CD8-positive, alpha-beta memory T cell (primary cell): ENCODE measurements at places on chromosomes 13 and 19.
A peak's percentile ranks its signal among the peaks of the same experiment; 100 is the strongest.

- no peak for DNase-seq
These were observed 18.4 kb downstream of the ADGRL1 start for GRCh38 chr19:14187561-14187960.

DNA sequence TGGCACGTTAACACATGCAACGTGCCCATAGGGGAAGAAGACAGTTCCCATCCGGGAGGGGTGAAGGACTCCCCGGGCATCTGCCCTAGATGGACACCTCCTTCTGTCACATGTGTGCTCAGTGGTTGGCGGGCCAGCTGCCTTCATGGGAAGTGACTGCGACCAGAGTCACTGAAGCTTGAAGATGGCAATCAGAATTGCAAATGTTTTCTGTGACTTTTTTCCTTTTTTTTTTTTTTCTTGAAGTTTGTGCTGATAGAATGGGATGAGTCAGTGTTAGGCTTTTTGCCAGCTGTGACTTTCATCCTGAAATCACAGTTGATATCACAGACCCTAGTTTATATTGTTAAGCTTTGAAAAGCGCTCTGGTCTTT, 109.2 kb upstream of the MCF2L start:
- no peak for DNase-seq

- no peak for DNase-seq
These were observed 348.3 kb downstream of the LIG4 start for GRCh38 chr13:107866941-107867623.

DNA sequence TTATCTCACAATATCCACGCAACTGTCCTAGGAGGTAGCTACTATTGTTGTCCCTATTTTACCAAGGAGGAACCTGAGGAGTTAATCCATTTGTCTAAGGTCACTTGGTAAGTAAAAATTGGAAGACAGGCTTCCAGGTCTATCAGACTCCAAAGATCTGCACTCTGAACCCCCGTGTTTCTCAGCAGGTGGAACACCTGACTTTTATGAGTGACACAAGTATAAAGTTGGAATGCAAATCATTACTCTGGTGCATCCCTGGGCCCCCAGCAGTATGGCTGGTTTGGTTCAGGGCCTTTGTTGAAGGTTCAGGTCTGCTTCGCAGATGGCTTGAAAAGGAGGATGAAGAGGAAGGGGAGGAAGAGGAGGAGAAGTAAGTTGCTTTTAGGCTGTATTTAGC, 46.0 kb downstream of the RGCC start:
- DNase-seq, result no peak

GRCh38 chr19:14375582-14376291, 5.5 kb upstream of the ADGRE5 start:
- DNase-seq, result no peak

DNA sequence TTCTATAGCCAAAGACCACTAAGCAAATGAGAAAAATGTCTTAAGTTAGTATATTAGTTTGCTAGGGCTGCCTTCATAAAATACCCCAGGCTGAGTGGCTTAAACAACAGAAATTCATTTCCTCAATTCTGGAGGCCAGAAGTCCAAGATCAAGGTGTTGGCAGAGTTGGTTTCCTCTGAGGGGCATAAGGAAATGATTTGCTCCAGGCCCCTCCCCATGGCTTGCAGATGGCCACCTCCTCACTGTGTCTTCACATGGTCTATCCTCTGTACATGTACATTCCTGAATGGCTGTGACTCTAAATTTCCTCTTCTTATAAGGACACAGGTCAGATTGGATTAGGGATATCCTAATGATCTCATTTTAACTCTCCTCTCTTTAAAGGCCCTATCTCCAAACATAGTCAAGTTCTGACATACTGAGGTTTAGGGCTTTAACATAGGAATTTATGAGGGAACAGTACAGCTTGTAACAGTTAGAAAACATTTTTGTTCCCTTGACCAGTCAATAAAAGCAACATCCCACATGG, 307.4 kb downstream of the DIAPH3 start:
- no peak for DNase-seq

DNA sequence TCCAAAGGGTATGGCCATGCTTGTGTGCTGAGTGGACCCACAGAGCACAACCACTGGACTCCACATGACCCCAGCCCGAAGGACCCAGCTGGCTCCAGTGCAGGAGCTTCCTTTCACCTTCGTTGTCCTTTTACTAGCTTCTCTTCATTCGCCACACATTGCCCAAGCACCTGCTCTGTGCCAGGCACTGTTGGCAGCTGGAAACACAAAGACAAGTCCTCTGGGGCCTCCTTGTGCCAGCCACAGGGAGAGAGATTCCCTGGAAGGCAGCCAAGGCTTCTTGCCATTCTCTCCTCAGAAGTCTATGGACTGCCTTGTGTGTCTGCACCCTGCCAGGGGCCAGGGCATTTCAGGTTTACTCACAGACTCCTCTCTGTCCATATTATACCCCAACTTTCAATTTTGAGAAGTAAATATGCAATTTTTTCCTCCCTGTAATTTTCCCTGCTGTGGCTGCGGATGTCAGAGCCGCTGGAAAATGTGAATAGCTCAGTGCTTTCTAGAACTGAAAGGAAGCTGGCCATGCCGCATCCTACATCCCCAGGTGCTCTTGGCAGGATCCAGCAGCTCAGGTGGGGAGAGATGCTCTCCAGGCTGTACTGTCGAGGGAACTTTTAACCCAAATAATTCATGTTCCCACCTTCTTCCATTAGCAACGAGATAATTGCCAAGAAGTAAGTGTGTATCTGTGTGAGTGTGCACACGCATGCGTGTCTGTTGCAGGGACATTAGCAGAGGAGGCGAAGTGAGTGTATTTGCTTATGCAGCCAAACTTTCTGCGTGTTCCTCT, 57.2 kb downstream of the CHST8 start:
- no peak for DNase-seq

DNA sequence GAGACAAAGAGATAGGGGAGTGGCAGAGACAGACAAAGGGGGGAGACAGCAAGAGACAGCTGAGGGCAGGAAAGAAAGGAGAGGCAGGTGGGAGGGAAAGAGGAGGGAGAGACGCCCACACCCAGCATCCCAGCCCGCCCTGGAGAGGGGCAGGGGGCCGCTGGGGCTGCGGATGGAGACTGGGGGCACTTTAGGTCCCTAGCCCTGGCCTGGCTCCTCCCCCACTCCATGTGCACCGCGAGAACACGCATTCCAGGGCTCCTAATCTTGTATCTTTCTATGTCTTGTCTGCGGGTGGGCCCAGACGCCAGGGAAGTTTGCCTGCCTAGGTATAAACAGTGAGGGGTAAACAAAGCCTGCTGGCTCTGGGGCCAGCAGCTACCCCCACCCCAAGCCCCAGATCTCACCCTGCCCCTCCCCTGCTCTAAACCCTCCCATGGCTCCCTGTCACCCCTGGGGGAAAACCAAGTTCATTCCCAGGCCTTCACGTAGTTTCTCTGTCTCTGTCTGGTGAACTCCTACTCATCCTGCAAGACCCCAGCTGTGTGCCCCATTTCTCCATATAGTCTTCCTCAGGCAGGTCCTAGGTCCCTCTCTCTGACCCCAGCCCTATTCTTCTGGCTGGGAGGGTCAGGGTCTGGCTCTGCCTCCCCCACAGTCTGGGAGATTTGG, 5.7 kb downstream of the TLE5 start:
- no peak for DNase-seq

DNA sequence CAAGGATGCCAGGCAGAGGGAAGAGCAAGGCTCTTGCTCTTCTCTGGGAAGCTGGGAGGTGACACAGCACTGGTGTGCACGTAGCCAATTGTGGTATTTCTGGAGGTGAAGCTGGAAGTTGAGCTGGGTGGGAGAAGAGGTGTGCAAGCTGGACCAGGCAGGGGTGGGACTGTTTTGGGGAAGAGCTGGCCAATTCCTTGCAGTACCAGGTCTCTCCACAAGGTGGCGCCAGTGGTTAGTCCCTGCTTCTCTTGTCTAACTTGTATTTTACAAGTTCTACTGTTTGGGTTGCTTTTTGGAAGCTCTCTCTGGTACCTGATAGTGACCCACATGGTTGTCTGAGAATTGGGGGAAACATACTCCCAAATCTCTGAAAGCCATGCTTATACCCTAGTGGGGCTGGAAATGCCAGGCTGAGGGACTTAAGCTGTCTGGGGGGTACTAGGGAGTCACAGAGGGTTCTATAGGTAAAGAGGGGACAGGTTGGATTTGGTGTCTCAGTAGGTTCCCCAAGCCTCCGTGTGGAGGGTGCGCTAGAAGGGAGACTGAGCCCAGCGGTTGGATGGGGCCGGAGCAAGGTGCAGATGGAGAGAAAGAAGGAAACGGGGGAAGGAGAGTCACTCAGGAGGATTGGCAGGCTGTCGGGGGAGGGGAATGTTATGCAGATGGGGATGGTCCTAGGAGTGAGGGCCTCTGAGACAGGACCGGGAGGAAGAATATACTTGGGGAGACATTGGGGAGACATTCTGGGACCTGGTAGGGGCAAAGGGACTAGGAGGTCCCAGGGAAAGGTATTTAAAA, 3.0 kb downstream of the HPN start:
- DNase-seq, result peak; percentile 53

DNA sequence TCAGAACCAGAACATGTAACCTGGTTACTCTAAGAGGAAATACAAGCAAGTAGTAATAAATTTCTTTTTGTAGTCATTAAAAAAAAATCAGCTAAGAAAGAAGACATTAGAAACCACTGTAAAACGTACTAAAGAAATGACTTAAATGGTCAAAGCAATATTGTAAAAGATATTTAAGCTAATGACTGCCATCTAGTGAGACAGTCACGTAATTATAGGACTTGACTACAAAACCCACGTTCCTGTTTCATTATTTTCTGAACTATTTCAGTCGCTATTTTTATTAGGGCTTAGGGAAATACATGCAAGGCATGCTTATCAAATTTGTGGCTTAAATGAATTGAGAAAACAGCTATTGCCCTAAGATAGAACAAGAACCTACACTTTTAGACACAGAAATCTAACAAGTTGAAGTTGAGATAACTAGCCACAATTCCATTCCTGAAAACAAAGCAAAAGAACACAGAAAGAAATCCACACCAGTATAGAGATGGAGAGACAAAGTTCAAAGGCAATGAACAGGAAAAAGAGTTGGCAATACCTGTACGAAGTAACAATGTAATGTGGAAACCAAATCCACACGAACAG, 17.9 kb downstream of the ALG5 start:
- DNase-seq, result no peak

GRCh38 chr19:5047251-5047935, 78.5 kb downstream of the KDM4B start:
- DNase-seq, result no peak

GRCh38 chr19:50639121-50640112, at the start of gene SYT3:
TSS of gene SYT3 (minus strand) at chr19:50639881. CDS start at chr19:50637411, 2,470 bp downstream.
- DNase-seq, result no peak

- no peak for DNase-seq
These were observed 13.6 kb upstream of the MCF2L start for GRCh38 chr13:112955271-112955937.

DNA sequence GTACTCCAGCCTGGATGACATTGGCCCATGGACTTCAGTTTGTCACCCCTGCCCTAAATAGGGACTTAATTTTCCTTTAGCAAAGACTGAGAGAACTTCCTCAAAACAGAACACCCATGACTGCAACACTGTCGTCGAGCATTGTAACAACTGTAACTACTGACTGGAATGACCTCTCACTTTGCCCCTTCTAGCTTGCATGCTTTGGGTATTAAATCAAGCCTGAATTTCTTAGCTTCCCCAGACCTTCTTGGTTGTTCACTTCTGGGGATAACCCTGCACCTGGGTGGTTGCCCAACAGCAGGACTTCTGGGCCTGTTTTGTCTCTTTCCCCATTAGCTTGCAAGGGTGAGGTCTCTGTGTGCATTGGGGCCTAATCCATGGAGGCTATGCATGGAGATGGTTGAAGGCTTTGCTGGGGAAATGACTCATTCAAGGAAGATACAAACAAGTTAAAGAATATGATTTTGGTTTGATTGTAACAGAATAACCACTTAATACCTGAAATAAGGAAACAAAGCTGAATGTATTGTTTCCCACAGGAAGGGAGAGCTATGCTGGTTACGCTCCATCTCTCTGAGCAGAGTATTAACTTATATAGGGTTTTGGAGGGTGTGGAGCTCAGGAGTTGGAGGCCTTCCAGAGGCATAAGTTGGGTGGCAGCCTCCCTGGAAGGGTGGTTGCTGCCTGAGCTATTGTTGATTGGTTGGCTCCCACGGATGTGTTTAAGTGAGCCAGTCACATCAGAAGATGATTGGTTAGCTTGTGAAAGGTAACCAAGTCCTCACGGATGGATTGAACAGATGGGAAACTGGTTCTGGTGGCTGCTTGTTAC, 34.7 kb upstream of the UBAC2 start:
- no peak for DNase-seq

DNA sequence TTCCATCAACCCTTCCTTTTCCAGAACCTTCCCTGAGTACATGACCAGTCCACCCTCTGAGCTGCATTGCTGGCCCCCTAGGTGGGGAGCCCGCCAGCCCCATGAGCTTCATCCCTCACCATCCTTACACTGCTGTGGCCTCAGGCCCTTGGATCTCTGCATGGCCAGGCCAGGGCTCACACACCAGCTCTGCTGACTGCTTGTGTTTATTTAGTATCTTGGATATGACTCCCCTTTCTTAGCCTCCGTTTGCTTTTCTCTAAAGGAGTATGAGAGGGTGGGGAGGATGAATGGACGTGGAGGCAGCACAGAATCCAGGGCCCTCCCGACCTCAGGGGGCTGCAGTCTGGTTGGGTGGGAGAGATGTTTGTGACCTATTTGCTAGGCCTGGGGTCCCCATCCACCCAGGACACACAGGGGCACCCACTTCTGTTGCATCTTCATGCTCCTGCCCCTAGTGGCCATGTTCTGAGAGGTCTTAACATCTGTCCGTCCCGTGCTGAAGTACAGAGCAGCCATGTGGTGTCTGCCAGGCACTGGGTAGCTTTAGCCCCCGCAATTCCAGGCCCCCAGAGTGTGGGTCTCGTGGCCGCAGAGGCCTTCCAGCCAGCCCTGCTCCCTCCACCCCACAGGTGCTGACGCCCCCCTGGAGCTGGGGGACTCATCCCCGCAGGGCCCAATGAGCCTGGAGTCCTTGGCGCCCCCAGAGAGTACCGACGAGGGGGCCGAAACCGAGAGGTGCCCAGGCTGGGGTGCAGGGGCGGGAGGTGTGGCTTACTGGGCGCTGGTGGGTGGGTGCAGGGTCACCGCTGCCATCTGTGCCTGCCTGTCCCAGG, 13.0 kb downstream of the ARHGEF1 start:
- DNase-seq, result no peak

- no peak for DNase-seq
These were observed 172.0 kb downstream of the TEX29 start for GRCh38 chr13:111492341-111492950.

- DNase-seq, result no peak
These were observed 32.9 kb downstream of the SERTM1 start for GRCh38 chr13:36706755-36707154.

DNA sequence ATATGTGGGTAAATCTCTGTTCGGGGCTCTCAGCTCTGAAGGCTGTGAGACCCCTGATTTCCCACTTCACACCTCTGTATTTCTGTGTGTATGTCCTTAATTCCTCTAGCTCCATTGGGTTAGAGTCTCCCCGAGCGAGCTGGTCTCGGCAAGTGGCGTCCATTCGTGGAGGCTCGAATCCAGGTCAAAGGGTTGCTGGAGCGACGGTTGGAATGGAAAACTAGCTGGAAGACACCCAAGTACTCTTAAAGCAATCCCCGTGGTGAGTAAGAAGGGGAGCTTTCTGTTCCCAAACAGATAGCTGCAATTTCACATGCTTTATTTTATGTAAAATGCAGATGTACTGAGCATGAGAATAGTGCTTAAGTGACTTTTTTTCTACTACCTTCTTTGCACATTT, 277.5 kb upstream of the SGCG start:
- no peak for DNase-seq

- peak; percentile 87 for DNase-seq
These were observed 780 bp upstream of the GTF2F2 start for GRCh38 chr13:45119469-45119990.
